Stimulated activated naive CD8-positive, alpha-beta T cell treated with anti-CD3 and anti-CD28 coated beads, Interleukin-15, amount 100 ng/mL, for 72 hours (primary cell): ENCODE measurements at places on chromosomes 1 and 21.

- no peak for DNase-seq
These were observed 124.3 kb upstream of the PDE4B start for GRCh38 chr1:65668368-65668767.

GRCh38 chr1:28417926-28418637 lies 48.5 kb downstream of the PHACTR4 start:
- DNase-seq: no peak

DNA sequence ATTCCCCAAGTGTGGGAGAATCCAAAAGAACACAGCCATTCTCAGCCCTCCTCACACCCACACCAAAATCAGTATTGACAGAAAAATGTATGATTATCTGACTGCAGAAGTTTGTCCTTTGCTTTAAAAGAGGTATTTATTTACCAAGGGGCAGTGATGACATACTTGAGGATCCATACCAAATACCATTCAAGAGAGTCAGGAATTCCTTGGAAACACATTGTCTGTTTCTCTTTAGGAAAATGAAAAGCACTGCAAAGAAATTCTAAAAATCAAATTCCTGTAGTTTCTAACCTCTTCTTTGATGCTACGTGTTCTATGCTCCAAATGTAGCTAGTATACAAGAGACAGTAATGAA lies 509.6 kb upstream of the CXADR start:
- DNase-seq: no peak

DNA sequence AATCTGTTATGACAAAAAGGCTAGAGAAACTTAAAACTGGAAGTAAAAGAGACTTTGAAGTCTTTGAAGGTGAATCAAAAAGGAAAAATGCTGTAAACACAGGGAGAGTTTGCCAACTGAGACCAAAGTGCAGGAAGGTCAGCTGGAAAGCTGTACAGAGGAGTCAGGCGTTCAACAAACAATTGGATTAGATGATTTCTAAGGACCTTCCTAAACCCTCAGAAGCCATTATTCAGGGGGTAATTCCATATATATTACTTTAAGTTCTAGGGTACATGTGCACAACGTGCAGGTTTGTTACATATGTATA lies 156.8 kb downstream of the ZBTB18 start:
- no peak for DNase-seq

DNA sequence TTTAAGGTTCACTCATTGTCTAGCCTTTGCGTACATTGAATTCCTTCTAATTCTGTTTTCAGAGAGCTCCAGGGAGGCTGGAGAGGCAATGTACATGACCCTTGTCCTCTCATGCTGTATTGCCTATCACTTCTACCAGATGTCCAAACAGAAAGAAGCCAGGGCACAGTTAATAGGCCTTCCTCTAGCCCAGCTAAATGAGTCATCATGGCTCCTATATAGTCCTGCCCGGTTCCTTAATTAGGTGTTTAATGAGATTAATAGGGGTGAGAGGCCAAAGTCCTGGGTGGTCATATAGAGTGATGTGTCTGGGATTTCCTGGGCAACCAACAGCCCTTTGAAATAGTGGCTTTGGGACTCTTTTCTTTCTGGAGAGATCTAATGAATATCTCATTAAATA lies 76.3 kb downstream of the ZSCAN20 start:
- no peak for DNase-seq

DNA sequence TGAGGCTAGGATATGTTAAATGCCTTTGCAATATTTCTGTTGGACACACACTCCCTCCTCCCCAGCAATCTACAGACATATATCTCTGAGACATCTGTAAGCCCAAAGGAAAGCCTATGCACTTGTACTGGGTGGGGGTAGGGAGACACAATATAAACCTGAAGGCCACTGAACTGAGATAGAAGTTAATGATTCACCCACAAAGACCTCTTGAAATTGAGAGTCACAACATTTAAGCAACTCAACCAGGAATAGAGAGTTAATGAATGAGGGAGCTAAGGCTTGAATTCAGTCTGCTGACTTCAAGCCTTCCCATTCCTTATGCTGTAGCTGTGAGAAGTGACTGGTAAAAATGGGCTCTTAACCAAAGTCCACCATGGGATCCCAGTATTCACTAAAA lies 5.0 kb downstream of the OR10J1 start:
- no peak for DNase-seq

DNA sequence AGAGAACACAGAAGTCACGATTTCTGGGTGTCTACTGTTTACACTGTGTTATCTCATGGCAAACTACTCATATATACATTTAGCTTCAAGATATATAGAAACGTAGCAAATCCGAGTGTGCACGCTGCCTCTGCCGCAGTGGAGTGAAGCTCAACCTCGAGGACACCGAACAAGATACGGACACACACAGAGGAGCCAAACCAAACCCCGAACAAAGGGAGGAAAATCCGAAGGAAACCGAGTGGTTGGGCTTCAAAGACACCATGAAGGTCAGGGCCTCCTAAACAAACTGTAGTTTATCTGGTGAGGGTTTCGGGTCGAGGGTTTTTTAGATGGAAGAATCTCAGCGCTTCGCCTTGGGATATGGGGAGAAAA lies 34.5 kb downstream of the SLC45A1 start:
- DNase-seq: no peak

GRCh38 chr1:24189528-24189927 lies 2.4 kb upstream of the IFNLR1 start:
- DNase-seq: peak; percentile 34

GRCh38 chr1:228747301-228747935 lies 12.1 kb downstream of the RHOU start:
- no peak for DNase-seq

- no peak for DNase-seq
These were observed 6.5 kb upstream of the HAPLN2 start for GRCh38 chr1:156612666-156613065.

DNA sequence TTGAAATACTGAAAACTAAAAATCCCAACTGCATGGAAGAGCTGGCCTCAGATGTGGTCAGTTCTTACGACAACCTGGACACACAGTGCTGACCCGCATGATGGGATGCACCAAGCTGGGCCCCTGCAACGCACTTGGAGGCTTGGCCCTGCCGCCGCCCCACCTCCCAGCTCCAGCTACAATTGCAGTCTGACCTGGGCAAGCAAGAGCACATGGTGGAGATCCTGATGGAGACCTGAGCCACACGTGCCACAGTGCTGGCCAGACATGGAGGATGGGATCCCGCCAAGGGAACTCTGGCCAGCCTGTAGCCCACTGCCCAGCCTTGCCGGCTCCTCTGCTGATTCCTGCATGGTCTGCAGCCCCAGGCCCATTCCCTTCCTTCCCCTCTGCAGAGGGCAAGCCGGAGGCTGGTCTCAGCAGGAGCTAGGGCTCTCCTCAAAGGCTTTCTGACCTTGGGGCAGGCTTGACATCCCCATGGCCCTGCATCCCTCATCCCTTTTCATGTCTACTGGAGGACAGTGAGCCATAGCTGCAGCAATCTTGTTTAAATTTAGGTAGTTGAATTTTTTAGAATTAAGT lies 14.1 kb downstream of the CR1L start:
- no peak for DNase-seq

DNA sequence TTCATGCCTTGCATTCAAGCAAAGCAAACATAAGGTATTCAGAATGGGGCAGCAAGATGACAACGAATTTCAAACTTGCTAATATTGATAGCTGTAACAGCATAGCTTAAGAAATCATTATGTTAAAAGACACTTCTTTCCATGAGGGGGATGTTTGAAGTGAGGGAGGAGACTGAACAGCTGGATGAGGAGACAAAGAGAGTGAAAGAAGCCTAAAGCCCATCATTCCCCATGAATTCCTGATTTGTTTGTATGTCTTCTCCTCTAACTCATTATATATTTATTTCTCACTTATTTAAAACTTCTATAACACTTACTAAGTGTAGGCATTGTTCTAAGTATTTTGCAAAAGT lies 125.2 kb upstream of the PBX1 start:
- no peak for DNase-seq

DNA sequence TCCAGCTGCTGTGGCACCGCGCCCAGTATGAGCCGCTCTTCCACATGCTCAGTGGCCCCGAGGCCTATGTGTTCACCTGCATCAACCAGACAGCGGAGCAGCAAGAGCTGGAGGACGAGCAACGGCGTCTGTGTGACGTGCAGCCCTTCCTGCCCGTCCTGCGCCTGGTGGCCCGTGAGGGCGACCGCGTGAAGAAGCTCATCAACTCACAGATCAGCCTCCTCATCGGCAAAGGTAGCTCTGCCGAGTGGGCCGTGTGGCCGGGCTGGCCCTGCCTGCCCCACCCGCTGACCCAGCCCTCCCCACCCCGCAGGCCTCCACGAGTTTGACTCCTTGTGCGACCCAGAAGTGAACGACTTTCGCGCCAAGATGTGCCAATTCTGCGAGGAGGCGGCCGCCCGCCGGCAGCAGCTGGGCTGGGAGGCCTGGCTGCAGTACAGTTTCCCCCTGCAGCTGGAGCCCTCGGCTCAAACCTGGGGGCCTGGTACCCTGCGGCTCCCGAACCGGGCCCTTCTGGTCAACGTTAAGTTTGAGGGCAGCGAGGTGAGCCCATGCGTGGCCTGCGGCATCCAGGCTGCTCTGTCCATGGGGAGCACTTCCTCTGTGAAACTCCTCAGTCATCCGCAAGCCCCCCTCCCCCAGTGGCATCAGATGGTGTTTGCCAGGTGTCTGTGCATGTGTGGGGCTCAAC lies 64.2 kb downstream of the PIK3CD start:
- peak; percentile 74 for DNase-seq

DNA sequence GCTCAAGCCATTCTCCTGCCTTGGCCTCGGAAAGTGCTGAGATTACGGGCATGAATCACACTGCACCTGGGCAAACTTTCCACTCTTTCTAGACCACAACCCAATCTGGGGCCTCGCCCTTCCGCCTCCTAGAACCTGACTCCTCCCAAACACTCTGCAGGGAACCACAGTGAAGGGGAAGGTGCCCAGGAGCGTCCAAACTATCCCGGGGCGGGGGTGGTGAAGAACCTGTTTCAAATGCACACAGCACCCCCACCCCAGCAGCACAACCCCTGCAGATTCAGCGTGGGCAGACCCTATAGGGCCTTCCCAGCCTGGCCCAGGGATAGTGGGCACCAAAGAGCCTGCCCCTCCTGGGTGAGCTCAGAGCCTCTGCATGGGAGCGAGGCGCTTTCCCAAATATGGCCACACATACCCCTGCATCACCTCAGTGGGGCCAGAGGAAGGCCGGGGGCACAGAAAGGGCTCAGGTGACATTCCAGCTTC lies 86.9 kb downstream of the STUM start:
- DNase-seq: peak; percentile 50

GRCh38 chr1:33624991-33625870 lies 152.8 kb downstream of the ZSCAN20 start:
- DNase-seq: no peak

GRCh38 chr1:47225430-47226100 lies 6.5 kb downstream of the TAL1 start:
- DNase-seq: no peak

- DNase-seq: no peak
These were observed 132.7 kb upstream of the SGIP1 start for GRCh38 chr1:66401244-66401643.

- no peak for DNase-seq
These were observed 324.0 kb upstream of the NEGR1 start for GRCh38 chr1:72606216-72606810.

DNA sequence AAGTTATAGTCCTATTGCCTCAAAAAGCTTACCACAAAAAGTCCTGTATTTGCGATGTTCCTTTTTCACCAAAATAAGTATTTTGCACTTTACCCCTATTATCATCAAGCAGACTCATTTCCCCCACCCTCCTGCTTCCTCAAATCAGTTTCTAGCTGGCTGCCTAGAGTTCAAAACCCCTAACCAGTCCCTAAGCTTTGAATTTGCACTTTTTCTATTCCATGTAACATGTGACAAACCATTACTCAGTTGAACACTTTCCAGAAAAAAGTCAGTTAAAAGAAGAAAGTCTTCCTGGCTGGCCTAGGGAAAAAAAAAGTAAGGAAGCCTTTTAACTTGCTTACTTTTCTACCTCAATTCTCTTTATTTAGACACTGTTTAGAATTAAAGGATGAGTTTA lies 8.2 kb downstream of the CEP170 start:
- DNase-seq: no peak

- no peak for DNase-seq
These were observed 74.0 kb upstream of the GALNT2 start for GRCh38 chr1:229993060-229993459.

DNA sequence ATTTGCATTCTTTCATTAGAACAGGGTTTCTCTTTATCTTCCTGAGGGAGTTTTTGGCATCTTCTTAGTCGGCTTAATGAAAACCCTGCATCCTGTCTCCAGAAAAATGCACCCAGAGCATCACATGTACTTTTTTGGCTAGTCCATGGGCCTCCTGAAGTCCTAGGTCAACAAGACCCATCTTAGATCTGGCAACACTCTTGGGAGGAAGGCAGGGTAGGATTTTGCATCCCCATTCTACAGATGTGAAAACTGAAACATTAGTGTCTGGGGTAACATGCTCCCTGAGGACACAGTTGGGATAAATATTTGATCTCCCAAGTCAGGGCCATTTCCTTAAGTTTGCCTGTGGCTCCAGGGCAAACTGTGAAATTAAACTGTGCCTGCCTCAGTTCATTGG lies 40.0 kb upstream of the HMGB4 start:
- DNase-seq: no peak

DNA sequence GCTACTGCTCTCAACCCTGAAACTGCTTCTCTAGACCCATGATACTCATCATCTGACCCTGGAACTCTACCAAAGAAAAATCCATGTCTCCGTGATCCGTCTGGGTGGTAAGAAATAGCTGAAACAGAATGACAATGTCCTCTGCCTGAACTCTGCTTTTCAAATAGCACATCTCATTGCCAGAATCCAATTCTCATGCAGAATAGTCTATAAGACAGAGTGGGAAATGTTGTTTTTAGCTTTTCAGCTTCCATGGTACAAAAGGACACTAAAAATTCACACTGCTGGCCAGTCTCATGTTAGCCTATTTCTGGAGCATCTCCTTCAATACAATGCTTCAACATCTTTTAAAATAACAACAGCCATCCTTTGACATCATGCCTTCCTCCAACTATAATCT lies 1355.8 kb upstream of the PRMT6 start:
- DNase-seq: no peak

DNA sequence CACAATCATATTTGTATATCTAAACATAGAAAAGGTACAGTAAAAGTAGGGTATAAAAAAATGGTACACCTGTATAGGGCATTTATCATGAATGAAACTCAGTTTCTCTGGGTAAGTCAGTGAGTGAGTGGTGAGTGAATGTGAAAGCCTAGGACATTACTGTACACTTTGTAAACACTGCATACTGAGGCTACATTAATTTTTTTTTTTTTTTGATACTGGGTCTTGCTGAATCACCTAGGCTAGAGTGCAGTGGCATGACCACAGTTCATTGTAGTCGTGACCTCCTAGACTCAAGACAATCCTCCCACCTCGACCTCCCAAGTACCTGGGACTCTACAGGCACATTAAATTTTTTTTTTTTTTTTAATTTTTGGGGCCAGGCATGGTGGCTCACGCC lies 27.8 kb downstream of the FBXO28 start:
- no peak for DNase-seq

- DNase-seq: no peak
These were observed 142.5 kb downstream of the TRABD2B start for GRCh38 chr1:47854552-47855144.

GRCh38 chr1:154182344-154183045 lies 9.4 kb downstream of the TPM3 start:
- peak; percentile 80 for DNase-seq

GRCh38 chr1:5150191-5150590 lies 495.8 kb downstream of the AJAP1 start:
- no peak for DNase-seq
